T-helper 1 cell (primary cell): ENCODE measurements at places on chromosomes 4 and X.

DNA sequence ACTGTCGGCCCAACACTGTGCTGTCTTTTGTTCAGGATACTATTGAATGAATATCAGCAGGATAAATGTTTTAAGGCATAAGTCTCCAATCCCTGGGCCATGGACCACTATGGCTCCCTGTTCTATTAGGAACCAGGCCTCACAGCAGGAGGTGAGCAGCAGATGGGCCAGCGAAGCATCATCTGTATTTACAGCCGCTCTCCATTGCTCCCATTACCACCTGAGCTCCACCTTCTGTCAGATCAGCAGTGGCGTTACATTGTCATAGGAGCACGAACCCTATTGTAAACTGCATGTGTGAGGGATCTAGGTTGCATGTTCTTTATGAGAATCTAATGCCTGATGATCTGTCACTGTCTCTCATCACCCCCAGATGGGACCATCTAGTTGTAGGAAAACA lies 3.7 kb upstream of the APLN start:
- DNase-seq, result no peak

DNA sequence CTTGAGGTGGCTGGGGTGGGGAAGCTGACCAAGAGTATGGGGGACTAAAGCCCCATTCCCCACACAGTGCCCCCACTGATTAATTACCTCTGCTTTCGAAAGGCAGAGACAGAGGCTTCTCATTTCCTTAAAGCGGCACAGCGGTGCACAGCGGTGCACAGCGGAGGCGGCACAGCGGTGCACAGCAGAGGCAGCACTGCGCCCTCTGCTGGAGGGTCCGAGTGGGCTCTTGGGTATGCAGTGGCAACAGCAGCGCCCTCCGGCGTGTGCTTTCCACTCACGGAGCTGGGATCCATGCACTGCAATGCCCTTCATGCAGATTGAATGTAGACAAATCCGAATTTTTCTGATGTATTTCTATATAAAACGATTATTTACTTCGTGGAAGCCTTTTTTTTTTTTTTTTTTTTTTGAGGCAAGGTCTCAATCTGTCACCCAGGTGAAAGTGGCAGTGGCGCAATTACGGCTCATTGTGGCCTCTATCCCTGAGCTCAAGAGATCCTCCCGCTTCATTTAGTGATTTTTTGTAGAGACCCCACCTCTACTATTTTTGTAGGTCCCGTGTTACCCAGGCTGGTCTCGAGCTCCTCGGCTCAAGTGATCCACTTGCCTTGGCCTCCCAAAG lies 19.7 kb upstream of the PRPS2 start:
- peak; percentile 83 for DNase-seq

- DNase-seq, result no peak
These were observed at the start of gene SRPX2 for GRCh38 chrX:100643956-100644860. Gene SRPX2 (plus strand): TSS chrX:100644199. CDS start chrX:100646323, 2,124 bp downstream.

DNA sequence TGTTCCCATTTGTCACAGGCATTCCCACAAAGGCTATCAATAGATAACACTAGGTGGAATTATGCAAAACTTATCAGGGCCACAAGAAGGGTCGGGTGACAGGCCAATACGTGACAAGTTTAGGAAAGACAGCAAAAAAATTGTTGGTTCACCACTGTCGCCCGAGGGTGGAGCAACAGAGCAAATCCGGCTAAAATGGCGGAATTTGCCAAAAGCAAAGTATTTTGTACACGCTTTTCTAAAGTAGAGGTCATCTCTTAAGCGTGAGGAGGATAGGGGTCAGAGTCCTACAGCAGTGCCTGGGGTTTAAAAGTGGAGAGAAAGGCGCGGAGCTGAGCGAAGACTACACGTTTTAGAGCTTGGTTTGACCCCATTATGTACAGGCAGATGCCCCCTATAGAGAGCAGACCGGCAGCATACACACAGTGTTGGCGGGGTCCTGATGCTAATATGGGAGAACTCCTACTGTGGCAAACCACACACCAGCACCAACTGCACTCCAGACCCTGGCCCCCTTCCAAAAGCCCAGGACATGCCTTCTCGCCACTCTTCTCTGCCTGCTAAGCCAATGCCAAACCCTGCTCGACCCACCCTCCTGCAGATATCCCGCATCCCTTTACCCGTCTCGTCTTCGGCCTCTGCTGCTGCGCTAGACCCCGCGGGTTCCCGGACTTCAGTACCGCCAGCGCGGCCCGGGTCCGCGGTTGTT lies 733 bp downstream of the CCNA2 start:
- peak; percentile 7 for DNase-seq

- DNase-seq, result no peak
These were observed 51.1 kb upstream of the SLC10A4 start for GRCh38 chr4:48432017-48432416.

DNA sequence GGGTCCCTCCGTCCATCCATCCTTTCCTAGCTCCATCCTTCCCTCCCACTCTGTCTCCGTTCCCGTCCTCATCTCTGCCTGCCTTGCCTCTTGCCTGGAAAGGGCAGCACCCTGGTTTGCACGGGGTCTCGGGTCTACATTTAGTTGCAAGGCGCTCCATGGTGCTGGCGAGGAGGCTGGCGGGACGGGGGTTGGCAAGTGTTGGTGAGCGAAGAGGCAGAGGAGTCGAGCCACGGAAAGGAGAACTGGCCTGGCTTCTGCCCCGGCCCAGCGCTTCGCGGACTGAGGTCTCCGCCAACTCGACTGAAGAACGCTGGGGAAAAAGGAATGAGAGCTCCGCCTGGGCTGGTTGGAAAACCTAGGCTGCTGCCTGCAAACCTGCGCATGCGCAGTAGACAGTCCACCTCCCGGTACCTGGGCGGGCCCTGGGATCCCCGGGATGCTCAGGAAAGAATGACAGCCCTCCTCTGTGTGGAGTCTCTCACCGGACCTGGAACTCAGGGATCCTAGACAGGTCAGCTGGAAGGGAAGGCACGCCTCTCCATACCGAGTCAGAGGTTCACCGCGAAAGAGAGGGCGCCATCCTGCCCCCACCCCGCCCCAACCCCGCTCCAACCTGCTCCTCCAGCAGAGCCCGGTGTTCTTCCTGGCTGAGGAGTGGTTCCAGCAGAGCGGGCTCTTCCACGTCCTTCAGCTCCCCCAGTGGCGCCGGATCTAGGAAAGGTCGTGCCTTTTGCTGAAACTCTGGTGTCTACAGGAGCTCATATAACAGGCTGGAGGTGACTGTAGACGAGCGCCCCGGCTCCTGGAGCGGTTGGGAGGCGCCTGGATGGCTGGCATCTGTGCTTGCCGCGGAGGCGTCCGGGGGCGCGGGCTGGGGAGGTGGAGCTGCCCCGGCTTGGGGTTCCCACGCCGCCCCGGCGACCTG lies 6.0 kb downstream of the FRG2 start:
- no peak for DNase-seq

GRCh38 chrX:68060506-68061205 lies 372.6 kb downstream of the OPHN1 start:
- no peak for DNase-seq

DNA sequence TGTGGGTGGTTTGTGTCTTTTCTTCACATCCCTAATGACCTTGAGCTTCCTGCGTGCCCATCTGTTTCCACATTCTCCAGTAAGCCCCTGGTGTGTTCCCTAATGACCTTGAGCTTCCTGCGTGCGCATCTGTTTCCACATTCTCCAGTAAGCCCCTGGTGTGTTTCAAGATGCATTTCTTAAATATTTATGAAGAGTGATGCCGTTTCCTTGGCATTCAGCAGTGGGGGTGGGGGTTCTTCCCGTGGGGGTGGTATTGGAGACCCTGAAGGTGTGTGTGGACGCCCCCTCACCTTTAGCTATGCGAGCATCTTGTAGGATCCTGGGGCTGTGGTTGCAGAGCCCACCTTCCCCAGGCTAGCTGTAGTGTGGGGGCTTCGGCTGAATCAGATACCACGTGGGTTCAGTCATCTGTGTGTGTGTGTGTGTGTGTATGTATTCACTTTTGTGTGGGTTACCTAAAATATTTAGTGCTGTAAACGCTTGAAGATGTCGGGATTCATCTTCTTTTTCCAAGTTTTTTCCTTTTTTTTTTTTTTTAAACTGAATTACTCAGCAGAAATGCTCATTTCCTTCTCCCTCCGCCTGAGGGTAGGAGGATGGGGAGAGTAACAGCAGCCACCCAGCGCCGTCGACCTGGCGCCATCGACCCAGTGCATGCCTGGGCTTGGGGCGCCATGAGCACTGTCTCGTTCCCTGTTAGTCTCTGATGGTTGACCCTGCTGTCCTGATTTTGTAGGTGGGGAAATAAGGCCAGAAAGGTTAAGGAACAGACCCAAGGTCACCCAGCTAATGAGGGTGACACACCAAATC lies 9.9 kb downstream of the NSG1 start:
- DNase-seq, result no peak

- no peak for DNase-seq
These were observed 69.3 kb downstream of the YIPF6 start for GRCh38 chrX:68568136-68568535.

- DNase-seq, result no peak
These were observed 12.4 kb downstream of the BOD1L1 start for GRCh38 chr4:13615161-13615560.

DNA sequence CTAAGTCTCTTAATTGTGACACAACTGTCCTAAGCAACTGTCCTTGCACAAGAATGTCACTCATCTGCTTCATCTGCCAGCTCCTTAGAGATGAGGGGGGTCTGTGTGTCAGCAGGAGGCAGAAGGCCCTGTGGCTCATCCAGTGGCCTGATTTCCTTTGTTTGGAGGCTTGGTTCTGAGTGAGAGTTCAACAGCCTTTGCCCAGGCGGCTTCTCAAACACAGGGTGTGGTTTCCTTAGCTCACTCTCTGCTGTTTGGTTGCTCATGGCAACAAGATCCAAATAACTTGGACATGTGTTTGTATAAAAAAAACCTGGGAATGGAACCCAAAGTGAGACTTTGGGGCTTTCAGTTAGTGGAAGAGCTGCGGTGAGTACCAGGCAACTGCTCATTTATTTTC lies 46.6 kb downstream of the MAP7D3 start:
- DNase-seq, result no peak

- no peak for DNase-seq
These were observed 327.7 kb downstream of the PAPSS1 start for GRCh38 chr4:107392380-107392779.

- DNase-seq, result no peak
These were observed 130.6 kb downstream of the FBXO8 start for GRCh38 chr4:174152717-174153466.

DNA sequence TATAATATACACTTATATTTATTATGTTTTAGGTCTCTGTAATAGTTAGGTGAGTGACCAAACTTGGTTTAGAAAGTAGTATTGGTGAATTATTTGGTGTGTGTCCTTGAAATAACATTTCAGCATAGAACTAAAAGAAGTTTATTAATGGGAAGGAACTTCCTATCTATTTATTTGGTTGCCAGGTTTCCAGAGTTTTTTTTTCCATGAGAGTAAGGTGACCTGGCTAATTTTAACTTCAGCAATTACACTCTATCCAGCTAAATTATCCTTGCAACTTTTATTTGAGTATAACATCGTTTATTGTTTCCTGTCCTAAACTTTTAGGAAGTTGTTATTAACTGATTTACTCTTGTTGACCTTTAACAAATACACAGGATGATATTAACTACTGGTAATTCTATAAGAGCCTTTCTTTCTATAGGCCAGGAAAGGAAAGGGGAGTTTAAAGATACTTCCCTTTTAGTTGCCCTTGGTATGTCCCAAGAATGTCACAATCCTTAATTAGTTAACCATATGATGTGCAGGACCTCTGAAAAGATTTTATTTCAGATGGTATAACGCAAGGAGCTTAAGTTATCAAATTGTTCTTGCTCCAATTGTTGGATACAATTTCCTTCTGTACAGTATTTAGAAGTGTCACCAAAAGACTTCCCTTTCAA lies 18.9 kb downstream of the PRDM8 start:
- DNase-seq, result no peak

DNA sequence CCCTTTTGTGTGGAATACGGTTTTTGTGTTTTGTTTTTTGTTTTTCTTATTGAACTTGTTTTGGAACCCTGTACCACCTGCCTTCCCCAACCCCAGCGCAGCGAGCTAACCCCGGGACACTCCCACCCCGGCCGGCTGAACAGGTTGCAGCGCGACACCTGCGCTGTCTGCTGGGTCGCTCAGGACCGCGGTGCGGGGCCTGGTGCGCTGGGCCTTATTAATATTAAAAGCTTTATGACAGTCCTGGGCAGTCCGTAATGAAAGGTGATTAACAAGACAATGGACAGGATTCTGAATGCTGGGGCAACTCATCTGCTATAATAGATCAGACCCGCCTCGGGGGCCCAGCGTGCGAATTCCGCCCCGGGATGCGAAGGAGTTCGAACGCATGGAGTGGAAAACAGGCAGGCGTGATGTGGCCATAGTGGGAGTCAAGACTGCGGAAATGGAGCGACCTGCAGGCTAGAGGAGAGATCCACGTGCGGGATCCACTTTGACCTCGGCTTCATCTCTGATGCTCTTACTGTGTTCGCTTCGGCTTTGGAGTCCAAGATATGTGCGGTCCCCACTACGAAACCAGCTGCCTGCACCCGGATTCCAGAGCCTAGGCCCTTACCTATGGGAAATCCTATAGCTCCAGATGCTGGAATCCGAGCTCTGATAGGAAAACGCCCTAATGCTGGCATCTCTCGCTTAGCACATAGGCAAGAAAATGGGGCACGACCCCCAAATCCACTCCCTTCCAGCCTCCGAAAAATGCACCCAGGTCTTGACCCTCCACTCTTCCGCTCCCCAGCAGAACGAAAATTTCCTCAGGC lies 69.0 kb upstream of the TMEM33 start:
- DNase-seq, result no peak

DNA sequence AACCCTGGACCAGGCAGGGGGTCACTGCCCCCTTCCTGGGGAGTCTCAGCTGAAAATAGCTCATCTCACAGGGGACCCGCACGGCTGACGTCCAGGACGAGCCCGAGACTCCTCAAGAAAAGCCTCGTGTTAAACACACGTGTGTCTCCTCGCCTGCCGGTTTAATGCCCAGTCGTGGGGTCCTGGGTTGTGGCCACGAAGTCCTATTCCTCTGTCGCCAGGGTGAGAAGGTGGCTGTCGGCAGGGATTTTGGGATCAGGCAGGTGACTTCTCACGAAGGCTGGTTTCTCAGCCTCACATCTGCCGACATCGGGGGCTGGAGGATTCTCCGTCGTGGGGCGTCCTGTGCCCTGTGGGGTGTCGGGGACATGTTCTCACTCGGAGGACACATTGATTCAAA lies 44.3 kb upstream of the PPP2R3B start:
- no peak for DNase-seq

DNA sequence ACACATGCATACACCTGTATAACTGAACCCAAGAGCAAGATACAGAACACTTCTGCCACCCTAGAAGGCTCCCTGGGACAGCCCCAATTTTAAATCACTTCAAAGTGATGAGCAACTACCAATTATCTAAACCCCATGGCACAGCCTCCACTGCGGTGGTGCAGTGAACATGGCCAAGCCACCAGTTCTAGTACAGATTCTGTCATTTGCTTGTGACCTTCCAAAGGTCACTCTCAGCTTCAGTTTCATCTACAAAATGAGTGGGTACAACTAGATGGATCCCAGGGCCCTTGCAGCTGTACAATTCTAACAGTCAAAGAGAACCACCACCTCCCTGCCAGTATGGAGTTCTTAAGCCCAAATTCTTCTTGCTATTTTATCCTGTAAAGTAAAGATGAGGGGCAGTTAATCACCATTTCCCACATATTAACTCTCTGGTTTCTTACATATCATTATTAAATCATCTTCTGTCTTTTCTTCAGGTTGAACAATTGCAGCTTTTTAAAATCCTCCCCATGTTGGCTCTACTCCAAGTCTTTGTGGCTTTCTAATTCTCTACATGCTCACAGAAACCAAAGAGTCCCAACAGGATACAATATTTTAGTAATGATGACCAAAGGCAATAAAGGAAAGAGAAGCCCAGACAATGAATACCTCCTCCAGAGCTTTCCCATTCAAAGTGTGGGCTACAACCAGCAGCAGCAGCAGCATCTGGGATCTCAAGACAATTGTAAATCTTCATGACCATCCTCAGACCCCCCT lies 39.0 kb upstream of the GPM6B start:
- no peak for DNase-seq

- no peak for DNase-seq
These were observed 156.4 kb downstream of the PPARGC1A start for GRCh38 chr4:23733476-23733875.
